Astrocyte (in vitro differentiated cells and primary cell): ENCODE measurements at places on chromosomes 7 and 10. TPM values are rescaled to one million over a fixed set of nuclear protein-coding genes. Genes with fewer than 3 reads are reported as not detected.

DNA sequence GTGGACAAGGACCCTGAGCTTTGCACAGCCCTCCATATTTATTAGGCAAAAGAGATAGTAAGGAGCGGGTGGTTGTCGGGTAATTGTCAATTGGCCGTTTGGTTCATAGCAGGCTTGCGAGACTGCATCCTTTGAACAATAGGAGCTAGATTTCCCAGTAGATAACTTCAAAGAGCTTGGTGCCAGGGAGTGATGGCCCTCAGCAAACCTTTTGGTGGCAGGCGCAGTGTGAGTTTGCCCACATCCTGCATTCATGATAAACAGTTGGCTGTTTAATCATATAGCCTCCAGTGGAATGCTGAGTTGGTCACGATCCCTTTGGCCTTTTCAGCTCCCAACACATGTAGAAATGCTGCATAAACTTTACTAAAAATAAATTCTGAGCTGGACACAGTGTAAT, 156.9 kb downstream of the AKR1D1 start:
- no peaks in the 10 kb centered on the region for H3K4me1 ChIP-seq
- H3K27ac ChIP-seq = no peak overlapping the region
- no peak for DNase-seq
- no peaks in the 10 kb centered on the region for H3K27me3 ChIP-seq
- no peaks in the 10 kb centered on the region for H3K36me3 ChIP-seq

- no peaks in the 10 kb centered on the region for H3K36me3 ChIP-seq
- H3K4me3 ChIP-seq = no peak overlapping the region
Observed at GRCh38 chr10:103951183-103951582, 15.8 kb upstream of the SLK start.

DNA sequence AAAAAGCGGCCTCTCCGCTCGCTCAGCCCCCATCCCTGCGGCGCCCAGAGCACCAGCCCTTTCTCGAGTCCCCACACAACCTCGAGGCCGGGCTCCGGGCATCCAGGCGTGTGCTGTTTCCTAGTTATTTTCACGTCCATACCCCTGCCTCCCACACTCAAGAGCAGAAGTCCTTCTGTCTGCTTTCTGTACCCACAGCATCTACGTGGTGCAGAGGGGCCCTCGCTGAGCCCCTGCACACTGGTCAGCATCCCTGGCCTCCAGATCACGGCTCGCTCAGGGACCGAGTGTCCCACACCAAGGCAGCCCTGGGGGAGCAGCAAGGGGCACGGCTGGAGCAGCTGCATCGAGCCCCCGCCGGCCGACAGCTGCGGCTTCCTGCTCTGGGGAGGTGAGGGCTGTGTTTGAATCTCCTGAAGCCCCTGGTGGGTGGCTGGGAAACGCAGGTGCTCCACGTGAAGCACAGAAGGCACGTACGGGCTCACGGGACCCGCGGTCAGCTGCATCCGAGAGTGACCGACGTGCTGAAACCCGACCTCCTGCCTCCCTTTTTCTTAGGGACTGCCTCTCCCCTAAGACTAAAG, 333.1 kb downstream of the DNAJB6 start:
- H3K27ac ChIP-seq = no peak overlapping the region
- H3K4me3 ChIP-seq = no peak overlapping the region
- peaks cover 8% of the 10 kb centered on the region for H3K4me1 ChIP-seq
- no peak for DNase-seq
- no peaks in the 10 kb centered on the region for H3K27me3 ChIP-seq

- no peak overlapping the region for H3K4me3 ChIP-seq
- H3K27ac ChIP-seq = no peak overlapping the region
- DNase-seq = no peak
- no peaks in the 10 kb centered on the region for H3K36me3 ChIP-seq
Observed at GRCh38 chr10:130254662-130255061, 118.5 kb downstream of the GLRX3 start.

GRCh38 chr10:26516540-26517101, 78.5 kb downstream of the APBB1IP start:
- no peak overlapping the region for H3K4me3 ChIP-seq
- no peak overlapping the region for H3K27ac ChIP-seq
- no peaks in the 10 kb centered on the region for H3K4me1 ChIP-seq
- H3K27me3 ChIP-seq = no peaks in the 10 kb centered on the region
- peak; percentile 17 for DNase-seq
- H3K36me3 ChIP-seq = no peaks in the 10 kb centered on the region

The PRPS1L1 gene
- total RNA-seq = not detected in 2 replicates

The TDRD1 gene
- not detected in 2 replicates for total RNA-seq

The CTAGE4 gene
- 0.99 and 1.4 TPM in 2 replicates for total RNA-seq

The CHN2 gene
- 2.5 and 3.6 TPM in 2 replicates for total RNA-seq
